ENCODE measurements at places on chromosomes 6 and 20.

DNA sequence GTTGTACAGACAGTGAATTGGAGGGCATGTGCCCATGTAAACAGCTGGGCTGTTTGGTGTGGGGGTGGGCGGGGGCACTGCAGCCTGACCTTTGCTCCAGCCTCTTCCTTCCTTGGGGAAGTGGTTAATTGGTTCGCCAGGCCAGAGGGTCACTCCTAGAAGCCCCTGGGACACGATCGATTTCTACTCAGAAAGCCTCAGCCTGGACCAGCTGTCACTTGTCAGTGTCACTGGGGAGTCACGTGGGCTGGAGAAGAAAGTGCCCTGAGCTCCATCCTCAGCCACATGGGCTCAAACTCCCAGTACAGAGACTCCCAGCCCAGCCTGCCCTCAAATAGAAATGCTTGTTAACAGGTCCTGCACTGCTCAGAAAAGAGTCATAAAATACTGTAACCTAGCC, 423.8 kb upstream of the SULF2 start:
- no peak for DNase-seq

DNA sequence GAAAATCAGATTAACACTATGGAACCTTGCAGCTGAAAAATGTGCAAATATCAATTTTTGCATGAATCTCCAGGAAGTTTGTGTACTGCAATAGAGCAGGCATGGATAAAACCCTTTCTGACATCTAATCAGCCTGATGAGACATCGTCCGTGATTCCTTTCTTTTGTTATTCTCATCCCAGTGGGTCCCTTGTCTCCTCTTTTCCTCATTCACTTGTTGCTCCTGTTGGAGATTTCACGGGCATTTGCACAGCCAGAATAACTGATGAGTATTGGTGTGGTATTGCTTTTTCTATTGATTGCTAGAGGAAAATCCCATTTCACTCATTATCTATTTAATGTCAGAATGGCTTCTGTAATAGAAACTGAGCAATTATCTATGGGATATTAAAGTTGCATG, 39.9 kb downstream of the SCGN start:
- DNase-seq, result no peak

DNA sequence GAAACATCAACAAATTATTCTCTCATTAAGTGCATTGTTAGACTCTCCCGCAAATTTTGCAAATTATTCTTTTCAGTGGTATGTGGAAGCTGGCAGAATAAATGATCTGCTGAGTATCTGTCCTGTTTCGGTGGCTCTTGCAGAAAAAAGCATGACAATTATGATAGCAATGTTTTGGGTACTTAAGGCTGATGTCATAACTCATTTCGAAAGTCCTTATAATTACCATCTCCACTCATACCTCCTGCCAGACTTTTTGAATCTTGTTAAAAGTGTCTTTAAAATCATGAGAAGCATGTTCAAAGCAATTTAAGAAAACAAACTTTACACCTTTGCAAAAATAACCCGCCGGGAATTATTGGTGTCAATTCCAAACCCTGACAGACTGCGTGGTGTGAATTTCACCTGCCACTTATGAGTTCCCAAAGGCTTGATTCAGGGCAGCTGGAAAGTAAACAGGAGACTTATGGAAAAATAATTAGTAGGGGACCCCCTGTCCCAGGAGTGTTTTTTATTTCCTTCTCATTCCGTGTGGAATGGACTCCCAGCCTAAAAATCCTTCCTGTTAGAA, 87.6 kb upstream of the E2F3 start:
- no peak for DNase-seq

- no peak for DNase-seq
Measured at GRCh38 chr6:140773276-140773675, 1359.4 kb upstream of the GJE1 start.

GRCh38 chr20:41178904-41179432, 41.6 kb downstream of the PLCG1 start:
- no peak for DNase-seq

- DNase-seq, result no peak
Measured at GRCh38 chr6:111573131-111573883, 32.4 kb downstream of the TRAF3IP2 start.

GRCh38 chr6:118981884-118982574, 47.1 kb upstream of the MCM9 start:
- no peak for DNase-seq

GRCh38 chr6:44100088-44100550, 27.1 kb downstream of the MRPL14 start:
- DNase-seq, result no peak

- DNase-seq, result no peak
Measured at GRCh38 chr20:62999580-62999979, 7.2 kb downstream of the BHLHE23 start.

DNA sequence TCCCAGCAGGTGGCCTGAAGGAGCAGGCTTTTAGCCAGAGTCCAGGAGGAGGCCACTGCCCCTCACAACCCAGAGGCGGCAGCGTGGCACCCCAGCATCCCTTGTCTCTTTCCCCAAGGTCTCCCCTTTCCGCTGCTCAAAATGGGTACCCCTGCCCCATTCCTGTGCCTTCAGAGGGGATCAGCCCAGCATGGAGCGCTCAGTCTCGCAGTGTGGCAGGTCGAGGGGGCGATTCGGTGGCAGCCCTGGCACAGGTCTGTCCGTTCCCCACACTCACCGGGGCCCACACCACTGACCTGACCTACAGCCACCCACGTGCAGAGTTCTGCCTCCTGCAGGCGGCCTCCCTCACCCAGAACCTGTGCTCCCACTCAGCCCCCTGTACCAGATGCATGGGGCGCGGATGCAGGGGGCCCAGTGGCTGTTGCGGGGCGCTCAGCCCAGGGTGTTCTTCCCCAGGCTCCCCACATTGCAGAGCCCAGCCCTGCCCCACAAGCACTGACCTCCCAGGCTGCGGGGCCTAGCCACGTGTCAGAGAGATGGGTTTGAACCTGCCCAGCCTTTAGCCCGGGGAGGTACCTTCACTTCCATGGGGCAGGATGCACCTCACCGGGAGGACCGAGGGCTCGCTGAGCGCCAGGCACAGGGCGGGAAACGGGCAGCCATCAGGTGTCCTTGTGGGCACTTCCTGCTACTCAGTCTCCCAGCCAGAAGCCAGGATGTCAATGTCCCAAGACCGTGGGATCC, 41.8 kb downstream of the DSTN start:
- no peak for DNase-seq
